ENCODE measurements at places on chromosomes 11 and 22.

GRCh38 chr22:50268655-50269113, 1.5 kb downstream of the MAPK11 start:
- DNase-seq = no peak

DNA sequence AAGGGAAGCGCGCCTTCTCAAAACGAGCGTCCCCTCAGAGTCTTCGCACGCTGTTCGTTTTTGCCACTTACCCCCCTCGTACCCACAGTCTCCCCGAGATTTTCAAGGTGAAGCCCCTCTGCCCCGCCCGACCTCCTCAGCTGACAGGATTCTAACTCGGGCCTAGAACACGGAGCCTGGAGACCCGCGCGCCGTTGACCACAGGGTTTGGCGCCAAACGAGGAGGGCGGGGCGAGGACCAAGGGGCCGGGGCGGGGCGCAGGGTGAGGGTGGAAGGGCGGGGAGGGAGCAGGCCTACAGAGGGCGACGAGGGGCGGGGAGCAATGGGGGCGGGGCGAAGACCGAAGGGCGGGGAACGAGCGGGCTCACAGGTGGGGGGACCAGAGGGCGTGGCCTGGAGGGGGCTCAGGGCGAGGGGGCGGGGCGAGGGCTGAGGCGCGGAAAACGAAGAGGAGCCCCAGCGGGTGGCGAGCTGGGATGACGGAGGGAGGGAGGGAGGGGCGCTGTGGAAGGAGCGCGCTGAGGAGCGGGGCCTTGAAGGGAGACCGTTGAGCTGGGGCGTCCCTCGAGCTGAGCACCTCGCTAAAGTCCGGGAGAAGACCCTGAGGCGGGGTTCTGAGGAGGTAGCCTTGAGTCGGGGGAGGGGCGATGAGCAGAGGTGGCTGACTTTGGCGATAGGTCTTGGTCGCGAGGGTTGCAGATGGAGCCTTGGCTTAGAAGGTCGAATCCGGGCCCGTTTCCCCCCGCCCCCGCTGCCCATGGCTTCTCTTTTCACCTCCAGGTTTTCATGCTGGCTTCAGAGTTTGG, at the start of gene DMC1:
DMC1 (minus strand) TSS at position 212 of the 807 bp plus-strand sequence. CDS start 1,927 bp downstream, outside the sequence.
- peak; percentile 53 for DNase-seq

GRCh38 chr11:44754876-44755555, 28.3 kb downstream of the TSPAN18 start:
- DNase-seq = no peak

- DNase-seq = no peak
These were observed 17.1 kb upstream of the TPH1 start for GRCh38 chr11:18063125-18063524.

DNA sequence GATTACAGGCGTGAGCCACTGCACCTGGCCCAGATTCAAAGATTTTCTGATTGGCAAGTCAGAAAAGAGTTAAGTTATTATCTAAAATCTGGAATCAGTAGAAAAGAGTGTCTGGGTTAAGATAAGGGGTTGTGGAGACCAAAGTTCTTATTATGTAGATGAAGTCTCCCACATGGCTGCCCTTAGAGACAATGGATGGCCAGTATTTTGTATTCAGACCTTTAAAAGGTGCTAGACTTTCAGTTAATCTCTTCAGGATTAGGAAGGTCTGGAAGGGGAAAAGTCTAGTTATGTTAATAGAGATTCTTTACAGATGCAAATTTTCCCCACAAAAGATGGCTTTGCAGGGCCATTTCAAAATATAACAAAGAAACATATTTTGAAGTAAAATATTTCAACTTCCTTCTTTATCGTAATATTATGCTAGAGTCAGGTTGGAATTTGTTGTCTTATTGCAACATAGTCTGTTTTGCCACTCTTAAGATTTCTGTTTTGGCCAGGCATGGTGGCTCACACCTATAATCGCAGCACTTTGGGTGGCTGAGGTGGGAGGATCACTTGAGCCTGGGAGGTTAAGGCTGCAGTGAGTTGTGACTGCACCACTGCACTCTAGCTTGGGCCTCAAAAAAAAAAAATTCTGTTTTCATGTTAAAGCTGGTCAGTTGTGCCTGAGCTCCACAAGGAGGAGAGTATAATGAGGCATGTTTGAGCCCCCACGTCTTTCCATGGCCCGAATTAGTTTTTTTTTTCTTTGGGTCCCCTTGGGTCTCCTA, 14.0 kb downstream of the GRAMD1B start:
- DNase-seq = no peak

Data from amniotic stem cell (primary cell).